ENCODE measurements at places on chromosomes 2 and 18.

DNA sequence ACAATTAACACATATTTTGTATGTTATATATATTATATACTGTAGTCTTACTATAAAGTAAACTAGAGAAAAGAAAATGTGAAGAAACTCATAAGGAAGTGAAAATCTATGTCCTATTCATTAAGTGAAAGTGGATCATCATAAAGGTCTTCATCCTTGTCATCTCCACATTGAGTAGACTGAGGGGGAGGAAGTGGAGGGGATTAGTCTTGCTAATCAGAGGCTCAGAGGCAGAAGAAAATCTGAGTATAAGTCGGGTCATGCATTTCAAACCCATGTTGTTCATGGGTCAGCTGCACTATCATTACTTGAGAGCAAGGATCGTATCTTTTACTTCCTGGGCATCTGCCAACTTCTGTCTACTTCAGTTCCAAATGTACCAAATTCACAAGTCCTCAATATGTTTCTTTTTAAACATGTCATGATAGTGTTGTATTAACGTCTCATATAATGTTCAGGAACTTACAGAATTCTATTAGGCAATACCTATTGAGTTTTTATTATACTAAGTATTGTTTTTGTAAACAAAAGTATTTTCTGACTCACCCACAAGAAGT is 208.9 kb upstream of the BOD1L2 start:
- DNase-seq: no peak

DNA sequence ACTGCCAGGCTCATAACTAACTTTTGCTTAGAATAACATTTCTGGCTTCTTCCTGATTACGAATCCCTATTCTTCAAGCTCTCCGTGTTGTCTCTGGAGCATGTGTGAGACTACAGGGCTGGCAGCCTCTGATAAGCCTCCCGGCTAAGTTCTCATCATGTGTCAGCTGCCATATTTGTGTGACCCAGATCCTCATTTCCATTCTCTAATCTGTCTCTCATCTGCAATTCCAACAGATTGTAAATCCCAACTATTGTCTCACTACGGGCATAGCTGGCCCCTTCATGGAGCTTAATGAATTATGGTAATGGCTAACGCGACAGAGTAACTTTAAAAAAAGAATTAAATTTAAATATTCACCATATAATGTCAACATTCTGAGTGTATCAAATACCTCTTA is 165.4 kb downstream of the CMPK2 start:
- DNase-seq: no peak

DNA sequence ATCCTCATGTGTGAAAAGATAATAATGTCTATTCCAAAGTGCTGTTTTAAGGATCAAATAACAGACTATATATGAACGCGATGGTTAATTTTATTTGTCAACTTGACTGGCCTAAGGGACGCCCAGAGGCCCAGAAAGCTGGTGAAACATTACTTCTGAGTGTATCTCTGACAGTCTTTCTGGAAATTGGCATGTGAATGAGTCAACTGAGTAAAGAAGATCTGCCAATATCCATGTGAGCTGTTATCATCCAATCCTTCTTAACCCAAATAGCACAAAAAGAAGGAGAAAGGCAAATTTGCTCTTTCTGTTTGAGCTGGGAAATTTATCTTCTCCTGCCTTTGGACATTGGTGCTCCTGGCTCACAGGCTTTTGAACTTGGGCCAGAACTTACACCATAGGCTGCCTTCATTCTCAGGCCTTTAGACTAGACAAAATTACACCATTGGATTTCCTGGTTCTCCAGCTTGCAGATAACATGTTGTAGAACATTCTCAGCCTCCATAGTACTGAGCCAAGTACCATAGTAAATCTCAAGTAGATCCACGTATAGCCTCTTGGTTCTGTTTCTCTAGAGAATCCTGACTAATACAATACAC is 114.7 kb upstream of the DOCK10 start:
- DNase-seq: no peak

DNA sequence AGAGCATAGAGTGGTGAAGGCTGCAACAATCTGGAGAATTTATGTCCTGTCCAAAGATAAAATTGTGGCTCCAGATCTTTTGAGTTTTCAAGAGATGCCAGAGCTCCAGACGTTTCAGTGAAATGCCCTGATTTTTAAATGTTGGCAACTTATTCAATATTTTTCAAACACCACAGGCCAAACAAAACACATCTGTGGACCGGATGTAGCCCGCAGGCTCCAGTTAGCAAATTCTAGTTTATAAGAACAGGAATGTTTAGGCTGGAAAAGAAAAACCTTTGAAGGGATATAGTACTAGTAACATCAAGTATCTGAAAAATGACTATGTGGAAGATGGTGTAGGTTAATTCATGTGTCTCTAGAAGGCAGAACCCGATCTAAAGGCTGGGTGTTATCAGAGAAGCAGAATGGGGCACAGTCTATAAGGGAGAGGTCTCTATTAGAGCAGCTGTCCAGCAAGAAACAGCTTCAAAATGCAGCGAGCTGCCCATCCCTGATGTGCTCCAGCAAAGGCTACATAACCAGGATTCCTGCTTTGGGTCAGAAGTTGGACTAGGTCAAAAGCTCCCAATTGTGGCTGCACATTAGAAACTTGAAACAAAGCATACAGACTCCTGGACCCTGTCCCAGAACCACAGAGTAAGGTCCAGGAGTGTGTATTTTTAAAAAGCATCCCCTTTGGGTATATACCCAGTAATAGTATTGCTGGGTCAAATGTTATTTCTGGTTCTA is 105.9 kb downstream of the ANKRD44 start:
- no peak for DNase-seq

- no peak for DNase-seq
These were observed 139.7 kb downstream of the ATP9B start for GRCh38 chr18:79208906-79209305.

GRCh38 chr18:7257426-7257740 is 26.5 kb downstream of the LRRC30 start:
- DNase-seq: no peak

GRCh38 chr2:134738141-134738870 is 19.5 kb upstream of the TMEM163 start:
- DNase-seq: no peak

DNA sequence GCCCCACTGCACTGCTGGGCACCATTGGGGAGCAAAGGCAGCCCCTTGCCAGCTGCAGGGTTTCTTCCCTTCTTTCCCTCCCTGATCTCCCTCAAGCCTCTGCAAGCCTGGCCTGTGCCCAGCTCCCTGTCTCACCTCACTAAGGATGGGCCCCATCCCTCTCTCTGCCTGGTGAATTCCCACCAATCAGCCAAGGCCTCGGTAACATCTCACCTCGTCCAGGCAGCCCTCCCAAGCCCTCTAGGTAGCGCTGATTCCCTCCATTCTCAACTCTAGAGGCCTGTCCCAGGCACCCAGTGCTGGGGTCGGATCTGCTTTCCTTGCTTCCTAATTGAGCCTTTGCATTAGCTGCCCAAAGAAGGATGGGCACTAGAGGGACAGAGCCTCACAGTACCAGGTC is 63.0 kb downstream of the CELF4 start:
- DNase-seq: no peak

- DNase-seq: no peak
These were observed 51.2 kb downstream of the MYO3B start for GRCh38 chr2:170229125-170229524.

DNA sequence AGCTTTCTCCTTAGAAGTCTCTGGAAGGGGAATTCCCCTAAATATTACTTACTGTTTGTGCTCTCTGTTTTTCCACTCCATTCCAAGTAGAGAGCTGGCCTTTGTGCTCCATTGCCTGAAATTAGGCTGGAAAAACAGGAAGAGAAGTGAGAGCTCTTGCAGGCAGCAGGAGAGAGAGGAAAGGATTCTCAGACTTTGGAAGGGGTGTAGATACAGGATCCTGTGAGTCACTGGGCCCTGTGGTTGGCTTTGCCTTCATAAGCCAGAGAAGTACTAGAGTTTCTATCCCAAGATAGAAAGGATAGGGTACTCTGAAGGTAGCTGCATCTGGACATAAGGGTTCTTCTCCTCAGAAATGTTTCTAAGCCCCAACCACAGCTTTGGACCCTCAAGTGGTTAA is 188.9 kb downstream of the CMPK2 start:
- DNase-seq: no peak

All from endodermal cell (in vitro differentiated cells).